Esophagus mucosa (tissue), 1 donor: ENCODE measurements at places on chromosomes 5 and 9.
A peak's percentile ranks its signal among the peaks of the same experiment; 100 is the strongest.

GRCh38 chr5:128403333-128403732, 134.7 kb downstream of the FBN2 start:
- ATAC-seq, result no peak

- peak; percentile 95 for ATAC-seq
Observed at GRCh38 chr9:107389617-107390071, 99.9 kb downstream of the KLF4 start.

GRCh38 chr9:6076851-6077250, 61.4 kb upstream of the RANBP6 start:
- ATAC-seq, result peak; percentile 62

DNA sequence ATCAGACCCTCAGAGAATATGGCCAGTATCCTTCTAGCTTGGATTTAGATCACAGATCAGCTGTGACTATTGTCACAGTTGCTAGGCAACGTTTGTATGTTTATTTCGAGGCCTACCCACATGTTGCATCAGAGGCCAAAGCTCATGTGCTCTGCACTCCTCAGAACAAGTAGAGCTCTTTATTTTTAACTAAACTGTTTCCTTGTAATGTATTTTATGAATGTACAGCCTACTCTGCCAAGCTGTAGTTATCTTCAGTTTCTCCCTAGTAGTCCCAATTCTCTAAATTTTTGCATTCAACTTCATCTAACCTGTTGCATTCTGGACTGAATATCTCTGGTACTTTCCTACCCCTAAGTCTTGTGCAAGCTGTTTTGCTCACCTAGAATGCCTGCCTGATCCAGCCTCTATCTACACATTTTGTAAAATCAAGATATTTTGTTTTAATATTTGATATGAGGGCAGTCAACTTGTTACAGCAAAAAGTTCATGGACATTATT, 52.8 kb downstream of the CAST start:
- peak; percentile 61 for ATAC-seq

DNA sequence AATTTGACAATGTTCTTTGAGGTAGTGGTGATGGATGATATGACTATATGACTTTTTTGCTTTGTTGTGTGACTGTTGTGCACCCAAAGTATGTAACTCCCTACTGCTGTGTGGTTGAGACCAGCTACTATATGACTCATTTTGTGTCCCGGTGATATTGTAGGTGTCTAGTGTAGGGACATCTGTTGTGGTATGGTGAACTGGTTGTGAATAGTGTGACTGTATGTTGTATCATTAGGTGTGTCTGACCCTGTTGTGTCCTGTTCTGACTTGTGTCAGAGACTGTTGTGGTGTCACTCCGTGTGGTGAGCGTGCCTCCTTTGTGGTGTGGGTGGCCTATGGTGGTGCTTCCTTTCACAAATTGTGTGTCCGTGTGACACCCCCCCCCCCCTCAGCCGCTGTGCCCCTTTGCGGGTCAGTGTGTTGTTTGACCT, 11.2 kb upstream of the CXXC5 start:
- ATAC-seq, result peak; percentile 52

DNA sequence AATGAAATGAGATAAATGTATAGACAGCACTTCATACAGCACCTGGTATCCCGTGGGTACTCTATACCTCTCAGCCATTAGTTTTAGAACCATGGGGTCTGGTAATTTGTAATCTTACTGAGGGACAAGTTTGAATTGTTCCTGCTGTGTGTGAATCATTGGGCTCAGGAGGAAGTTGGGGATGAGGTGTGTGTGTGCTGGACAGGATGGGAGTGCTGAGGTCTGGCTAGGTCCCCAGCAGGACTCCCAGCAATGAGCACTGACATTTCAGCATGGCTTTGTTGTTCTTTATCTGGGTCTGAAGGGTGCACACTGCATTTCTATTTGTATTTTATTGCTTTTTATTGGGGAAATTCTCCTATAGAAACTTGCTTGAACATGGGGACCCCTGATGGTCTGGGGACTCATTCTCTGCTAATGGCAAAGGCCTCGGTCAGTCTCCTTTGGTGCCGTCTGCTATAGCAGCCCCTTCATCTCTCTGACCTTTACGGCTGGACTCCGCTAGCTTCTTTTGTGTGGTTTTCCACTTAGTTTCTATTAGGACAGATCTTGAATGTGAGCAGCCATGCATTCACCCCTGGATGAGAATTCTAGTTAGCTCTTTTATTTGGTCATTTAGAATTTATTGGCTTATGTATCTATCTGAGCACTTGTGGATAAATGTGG, 98.1 kb downstream of the SREK1 start:
- ATAC-seq, result peak; percentile 24

GRCh38 chr9:81344366-81344765, 345.0 kb downstream of the TLE1 start:
- ATAC-seq, result no peak

- no peak for ATAC-seq
Observed at GRCh38 chr5:94072116-94072515, 330.7 kb upstream of the POU5F2 start.

DNA sequence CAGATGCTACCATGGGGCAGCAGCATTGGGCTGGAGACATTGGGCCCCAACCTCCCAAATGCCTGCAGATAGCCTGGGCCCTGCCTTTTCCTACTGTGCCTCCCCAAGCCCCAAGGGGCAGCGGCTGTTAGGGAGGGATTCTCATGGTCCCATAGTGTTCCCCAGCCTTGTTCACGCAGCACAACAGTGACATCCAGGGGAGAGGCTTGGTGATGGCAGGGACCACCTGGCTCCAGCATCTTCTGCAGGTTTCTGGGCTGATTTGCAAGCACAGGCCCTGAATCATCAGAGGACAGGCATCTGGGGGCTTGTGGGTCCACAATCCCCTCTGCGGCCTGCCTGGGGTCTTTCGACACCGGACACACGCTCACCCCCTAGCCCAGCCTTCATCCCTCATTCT, 354.6 kb downstream of the SLIT3 start:
- no peak for ATAC-seq

DNA sequence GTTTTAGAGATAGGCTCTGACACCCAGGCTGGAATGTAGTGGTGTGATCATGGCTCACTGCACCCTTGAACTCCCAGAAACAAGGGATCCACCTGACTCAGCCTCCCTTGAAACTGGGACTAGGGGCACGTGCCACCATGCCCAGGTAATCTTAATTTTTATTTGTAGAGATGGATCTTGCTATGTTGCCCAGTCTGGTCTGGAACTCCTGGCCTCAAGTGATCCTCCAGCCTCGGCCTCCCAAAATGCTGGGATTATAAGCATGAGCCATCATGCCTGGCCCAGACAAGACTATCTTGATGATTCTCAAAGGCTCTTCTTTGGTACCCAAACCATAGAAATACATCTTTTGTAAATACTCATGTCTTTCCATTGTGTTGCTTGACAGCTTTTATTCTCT, 10.8 kb downstream of the OSMR start:
- no peak for ATAC-seq

DNA sequence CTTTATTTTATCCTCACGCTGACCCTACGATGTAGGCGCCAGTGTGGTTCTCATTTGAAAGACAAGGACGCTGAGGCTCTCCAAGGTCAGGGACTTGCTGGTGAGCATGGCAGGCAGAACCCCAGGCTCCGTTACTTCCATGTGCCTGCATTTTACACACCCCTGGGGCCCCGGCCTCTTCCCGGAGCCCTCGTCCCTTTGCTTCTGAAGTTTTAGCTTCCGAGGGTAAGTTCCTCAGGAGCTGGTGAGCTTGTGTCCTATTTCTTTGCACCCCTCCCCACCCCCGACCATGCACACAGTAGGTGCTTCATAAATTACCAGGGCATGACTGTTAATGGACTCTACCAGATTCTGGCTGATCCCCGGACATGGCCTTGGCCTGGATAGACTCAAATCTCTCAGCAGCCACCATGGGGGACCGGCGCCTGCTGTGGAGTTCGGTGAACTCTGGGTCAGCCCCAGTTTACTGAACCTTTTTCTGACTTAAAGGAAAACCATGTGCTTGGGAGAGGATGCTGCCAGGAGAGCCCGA, 59.3 kb upstream of the RNU6ATAC start:
- no peak for ATAC-seq

GRCh38 chr9:14027116-14027800, 286.7 kb downstream of the NFIB start:
- no peak for ATAC-seq

GRCh38 chr9:134815435-134816214, 65.0 kb upstream of the FCN2 start:
- ATAC-seq, result no peak

DNA sequence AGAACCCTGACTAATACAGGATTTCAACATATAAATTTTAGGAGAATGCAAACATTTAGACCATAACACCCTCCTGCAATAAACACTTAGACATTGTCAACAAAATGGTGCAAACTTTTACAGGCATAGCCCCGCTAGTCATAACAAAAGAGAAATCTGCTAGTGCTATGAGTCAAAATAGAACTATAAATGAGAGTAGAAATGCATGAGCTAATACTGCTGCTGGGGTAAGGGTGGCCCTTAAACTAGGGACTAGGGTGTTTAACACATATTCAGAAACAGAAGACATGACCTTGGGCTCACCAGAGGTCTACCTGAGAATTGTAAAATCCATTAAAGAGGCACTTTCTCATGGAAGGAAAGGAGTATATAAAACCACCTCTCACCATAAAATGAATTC, 131.6 kb downstream of the TLR4 start:
- no peak for ATAC-seq

GRCh38 chr9:69149321-69149807, 24.7 kb upstream of the TJP2 start:
- ATAC-seq, result no peak

DNA sequence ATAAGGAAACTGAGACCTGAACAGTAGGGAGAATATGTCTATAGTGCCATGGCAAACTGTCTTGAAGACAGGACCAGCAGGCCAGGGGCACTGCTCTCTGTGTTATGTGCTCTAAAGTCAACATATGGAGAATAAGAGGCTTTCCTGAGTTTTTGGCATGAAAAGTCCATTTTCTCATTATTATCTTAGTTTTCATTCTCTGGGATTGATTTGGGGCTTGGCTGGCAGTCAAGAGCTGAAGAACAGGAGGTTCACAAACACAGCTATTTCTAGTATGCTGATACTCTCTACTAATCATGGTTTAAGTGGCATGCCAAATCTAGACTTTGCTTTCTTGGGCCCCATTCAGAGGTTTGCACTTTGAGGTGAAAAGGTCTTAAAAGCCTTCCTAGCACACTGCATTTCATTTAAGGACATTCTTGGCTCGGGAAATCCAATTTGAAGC, 404.4 kb downstream of the ZNF608 start:
- ATAC-seq, result no peak

- no peak for ATAC-seq
Observed at GRCh38 chr9:33837138-33837537, 20.2 kb downstream of the UBE2R2 start.

DNA sequence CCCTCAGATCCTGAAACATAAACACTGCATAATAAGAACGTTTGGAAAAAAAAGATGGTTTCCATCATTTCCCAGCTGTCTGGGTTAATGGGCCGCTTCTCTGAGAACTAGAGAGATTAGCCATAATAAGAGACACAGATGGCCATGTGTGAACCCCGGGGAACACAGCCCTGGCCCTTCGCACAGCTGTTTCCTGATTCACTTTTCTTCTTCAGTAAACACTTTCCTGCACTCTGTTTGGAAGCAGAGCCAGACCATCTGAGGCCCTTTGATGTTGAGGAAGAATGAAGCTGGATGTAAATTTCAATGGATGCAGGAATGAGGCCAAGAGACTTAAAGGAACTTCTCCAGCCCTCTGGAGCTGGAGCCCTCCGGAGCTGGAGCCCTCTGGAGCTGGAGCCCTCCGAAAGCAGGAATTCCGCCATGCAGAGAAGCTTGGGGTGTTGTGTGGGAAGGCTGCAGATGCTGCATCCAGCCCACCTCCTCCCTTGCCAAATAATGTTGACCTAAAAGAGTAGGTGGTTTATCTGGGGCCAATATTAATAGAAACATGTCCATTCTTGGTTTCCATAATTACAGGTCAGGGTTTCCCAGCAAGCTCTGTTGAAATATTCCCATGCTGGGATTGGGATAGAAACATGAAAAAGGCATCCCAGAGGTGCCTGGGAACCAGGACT, 218.9 kb downstream of the NXNL2 start:
- no peak for ATAC-seq

DNA sequence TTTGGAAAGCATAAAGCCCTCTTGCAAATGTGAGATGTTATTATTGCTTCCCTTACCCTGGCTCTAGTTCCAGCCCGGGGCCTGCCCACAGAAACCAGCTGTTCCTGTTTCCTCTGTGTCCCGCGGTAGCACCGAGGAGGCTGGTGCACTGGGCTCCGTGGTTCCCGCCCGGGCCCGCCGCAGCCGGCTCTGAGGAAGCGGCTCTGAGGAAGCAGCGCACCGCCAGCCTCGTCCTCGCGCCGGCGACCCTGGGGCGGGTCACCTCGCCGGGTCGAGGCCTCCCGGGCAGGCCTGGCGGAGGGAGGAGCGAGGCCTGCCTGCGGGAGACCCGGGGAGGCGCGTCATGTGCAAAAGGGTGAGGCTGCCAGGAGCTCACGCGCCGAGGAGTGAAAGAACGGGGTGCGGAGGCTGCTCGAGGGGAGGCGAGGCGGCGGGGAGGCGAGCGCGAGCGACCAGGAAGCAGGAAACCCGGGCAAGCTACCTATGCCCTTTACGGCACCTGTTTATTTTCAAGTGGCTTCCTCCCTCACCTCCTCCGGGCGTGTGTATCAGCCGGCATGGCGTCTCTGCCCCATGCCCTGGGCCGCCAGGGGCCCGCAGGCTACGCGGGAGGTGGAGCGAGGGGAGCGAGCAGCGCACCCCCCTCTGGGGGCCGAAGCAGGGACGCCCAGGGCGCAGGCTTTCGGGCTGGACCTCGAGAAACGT, 61.3 kb upstream of the MEGF10 start:
- ATAC-seq, result peak; percentile 96

- ATAC-seq, result no peak
Observed at GRCh38 chr5:137641148-137641547, 94.7 kb downstream of the KLHL3 start.

DNA sequence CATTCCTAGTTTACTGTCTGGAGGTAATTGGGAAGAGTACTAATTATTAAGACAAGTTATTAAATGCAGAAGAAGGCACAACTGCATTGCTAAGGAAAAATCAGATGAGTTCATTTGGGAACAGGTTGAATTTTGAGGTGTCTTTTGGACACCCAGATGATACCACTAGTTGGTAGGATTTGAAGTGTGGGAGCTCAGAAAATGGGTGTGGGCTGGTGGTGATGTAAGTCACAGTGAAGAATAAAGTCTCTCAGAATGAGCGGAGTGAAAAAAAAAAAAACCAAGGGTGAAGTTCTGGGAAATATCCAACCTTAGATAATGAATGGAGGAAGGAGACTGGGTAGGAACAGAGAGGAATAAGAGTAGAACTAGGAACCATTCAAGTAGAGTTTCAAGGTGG, 35.6 kb upstream of the MYORG start:
- no peak for ATAC-seq

DNA sequence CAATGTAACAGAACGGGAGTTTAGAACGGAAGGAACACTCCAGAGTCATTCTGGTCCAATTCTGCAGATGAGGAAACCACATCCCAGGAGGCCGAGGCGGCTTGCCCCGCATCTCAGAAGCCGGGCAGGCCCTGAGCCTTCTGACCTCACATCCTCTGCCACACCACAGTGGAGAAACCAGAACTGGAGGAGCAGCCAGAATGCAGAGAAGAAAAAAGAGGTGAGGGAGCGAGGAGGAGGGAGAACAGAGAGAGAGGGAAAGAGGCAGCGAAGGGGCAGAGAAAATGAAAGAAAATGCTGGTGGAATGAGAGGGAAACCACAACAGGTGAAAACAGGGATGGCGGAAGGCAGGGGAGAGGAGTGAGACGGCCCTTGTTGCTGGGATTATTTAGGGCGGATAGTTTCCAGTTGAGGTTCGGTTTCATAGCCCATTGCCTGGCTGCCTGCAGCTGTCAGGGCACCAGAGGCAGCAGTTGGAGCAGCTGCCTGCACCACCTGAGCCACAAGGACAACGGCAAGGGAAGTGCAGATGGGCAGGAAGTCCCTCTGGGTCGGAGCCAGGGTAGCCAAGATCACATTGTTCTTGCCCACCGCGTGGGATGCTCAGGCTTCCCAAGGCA, at the start of gene HMHB1:
TSS of gene HMHB1 (plus strand) at position 77 of the 621 bp plus-strand sequence.
- ATAC-seq, result no peak
